ENCODE measurements at places on chromosomes 1 and 21. TPM values are rescaled to one million over a fixed set of nuclear protein-coding genes. Genes with fewer than 3 reads are reported as not detected.

RNU1-1 gene
- total RNA-seq = 3,916 TPM

FCRL2 gene
- 3.1 TPM for total RNA-seq

BACE2 gene
- 2.0 TPM for total RNA-seq

DNAJC28 gene
- total RNA-seq = 1.6 TPM

GJC2 gene
- 2.8 TPM for total RNA-seq

TAL1 gene
- total RNA-seq = not detected

MYCL gene
- not detected for total RNA-seq

GLMP gene
- total RNA-seq = 22.1 TPM

LRRC3 gene
- 0.88 TPM for total RNA-seq

SIK1 gene
- 5.1 TPM for total RNA-seq

ETS2 gene
- total RNA-seq = 11.5 TPM

Data from naive thymus-derived CD8-positive, alpha-beta T cell (primary cell).